ENCODE measurements at places on chromosomes 3 and 15.

GRCh38 chr15:38879909-38880471, 315.4 kb upstream of the RASGRP1 start:
- DNase-seq: no peak

DNA sequence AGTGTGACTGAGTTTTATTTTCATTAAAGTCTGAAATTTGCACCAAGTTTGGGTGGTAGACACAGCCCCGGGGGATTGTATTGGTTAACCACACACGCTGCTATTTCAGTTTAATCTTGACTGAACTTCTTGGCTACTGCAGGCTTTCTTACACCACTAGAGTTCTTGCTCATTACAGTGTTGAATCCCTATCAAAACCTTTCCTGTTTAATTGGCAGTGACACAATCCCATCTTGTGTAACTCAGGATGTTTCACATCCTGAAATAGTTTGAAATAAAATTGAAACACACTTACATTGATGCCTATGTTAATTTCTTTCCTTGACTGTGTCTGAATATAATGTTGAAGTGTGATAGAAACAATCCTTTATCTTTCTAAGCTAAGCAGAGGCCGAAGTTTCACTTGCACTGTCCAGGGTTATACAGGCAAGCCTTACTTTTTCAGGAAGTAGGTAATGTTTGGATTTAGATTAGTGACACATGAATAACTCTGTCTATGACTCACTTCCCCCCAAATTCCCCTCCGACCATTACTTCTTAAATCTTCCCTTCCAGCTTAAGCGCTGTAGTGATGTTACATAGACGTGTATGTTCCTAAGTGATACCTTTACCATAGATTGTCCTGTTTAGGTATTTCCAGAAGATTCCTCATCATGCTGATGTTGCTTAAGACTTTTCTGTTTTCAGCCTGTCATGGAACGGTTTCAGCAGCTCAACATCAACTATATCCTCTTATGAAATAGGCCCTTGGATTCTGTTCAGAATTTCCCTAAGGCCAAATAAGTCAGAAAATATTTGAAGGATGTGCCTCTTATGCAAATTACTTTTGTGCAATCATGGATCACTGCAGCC, 16.8 kb downstream of the ATG7 start:
- DNase-seq: no peak

- DNase-seq: no peak
Observed at GRCh38 chr3:145219355-145220235, 941.4 kb downstream of the PLOD2 start.

DNA sequence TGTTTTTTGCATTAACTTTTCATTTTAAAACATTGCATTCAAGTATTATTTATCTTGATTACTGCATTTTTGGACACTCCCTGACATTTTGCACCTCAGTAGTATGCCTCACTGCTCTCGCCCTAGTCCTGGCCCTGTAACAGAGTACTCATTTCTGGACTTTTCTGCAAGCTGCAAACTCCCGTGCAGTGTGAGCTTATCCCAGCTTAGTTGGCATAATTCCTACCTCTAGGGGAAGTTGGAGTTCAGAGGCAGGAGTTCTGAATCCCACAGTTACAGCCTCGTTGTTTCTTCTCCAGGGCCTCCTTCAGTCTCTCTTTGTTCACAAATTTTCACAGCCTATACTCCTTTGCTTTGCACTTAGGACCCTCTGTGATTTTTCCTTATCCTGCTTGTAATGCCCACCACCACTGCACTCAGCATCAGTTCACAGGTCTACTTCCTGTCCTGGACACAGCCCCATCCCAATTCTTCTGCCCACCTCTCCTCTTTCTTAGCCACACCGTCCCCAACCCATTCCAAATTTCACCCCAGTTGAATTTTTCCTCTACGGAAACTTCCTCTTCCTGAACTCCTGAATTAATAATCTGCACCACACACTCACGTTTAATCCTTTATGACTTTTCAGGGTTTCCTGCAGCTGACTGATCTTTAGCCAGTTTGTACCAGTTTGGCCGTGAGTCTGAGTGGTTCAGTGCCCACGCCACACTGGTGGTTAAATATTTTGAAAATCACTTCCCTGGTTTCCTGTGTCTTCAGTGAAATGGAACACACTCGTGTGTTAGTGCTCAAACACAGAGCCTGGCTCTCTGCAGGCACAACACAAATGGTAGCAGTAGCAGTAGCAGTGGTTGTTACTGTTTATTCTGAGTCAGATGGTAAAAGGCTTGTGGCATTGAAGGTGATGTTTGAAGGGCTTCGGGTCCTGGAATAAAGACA, 6.3 kb upstream of the CTSH start:
- no peak for DNase-seq

DNA sequence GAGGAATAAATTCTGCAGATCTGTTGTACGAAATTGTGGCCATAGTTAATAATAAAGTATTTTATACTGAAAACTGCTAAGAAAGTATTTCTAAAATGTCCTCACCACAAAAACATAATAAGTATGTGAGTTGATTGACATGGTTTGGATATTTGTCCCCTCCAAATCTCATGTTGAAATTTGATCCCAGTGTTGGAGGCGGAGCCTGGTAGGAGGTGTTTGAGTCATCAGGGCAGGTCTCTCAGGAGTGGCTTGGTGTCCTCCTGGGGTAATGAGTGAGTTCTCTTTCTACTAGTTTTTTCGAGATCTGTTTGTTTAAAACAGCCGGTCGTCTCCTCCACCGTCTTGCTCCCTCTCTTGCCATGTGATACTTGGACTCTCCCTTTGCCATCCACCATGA, 424.1 kb upstream of the KCNMB2 start:
- no peak for DNase-seq
